Cardiac muscle cell (in vitro differentiated cells and primary cell): ENCODE measurements at places on chromosomes 3 and 15.

DNA sequence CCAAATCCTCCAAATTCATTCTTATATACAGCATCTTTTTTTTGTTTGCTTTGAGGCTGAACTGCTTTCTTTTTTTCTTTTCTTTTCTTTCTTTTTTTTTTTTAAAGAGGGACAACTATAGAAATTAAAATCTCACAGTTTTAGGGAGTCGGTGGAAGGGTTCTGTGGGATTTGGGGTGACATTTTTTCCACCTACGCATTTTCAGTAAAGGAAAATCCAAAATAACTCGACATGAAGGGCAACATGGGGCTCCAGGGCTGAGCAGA, 3.0 kb upstream of the FEZF2 start:
- H3K4me3 ChIP-seq: no peak overlapping the region
- peaks cover 100% of the 10 kb centered on the region for H3K27me3 ChIP-seq
- DNase-seq: no peak
- no peak overlapping the region for H3K27ac ChIP-seq
- H3K36me3 ChIP-seq: no peaks in the 10 kb centered on the region
- H3K4me1 ChIP-seq: no peaks in the 10 kb centered on the region

DNA sequence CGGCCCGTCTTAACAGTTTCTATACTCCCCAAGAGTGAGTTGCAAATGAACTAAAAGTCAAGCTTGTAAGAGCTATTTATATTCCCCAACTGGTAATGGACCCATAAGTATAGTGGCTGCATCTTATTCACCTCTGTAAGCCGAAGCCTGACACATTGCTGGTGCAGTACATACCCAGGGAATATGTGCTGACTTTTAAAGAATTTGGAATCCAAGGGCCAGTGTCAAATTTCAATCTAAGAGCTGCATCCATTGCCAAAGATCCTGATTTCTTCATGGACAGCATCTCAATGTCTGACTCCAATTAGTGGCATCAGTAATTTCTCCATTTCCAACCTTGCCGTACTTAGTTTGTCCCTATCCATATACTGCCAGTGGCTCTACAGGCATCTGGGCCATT, 42.0 kb downstream of the FRMD4B start:
- no peak overlapping the region for H3K4me3 ChIP-seq
- H3K4me1 ChIP-seq: no peaks in the 10 kb centered on the region
- no peaks in the 10 kb centered on the region for H3K36me3 ChIP-seq
- DNase-seq: no peak
- no peaks in the 10 kb centered on the region for H3K27me3 ChIP-seq
- H3K27ac ChIP-seq: no peak overlapping the region

DNA sequence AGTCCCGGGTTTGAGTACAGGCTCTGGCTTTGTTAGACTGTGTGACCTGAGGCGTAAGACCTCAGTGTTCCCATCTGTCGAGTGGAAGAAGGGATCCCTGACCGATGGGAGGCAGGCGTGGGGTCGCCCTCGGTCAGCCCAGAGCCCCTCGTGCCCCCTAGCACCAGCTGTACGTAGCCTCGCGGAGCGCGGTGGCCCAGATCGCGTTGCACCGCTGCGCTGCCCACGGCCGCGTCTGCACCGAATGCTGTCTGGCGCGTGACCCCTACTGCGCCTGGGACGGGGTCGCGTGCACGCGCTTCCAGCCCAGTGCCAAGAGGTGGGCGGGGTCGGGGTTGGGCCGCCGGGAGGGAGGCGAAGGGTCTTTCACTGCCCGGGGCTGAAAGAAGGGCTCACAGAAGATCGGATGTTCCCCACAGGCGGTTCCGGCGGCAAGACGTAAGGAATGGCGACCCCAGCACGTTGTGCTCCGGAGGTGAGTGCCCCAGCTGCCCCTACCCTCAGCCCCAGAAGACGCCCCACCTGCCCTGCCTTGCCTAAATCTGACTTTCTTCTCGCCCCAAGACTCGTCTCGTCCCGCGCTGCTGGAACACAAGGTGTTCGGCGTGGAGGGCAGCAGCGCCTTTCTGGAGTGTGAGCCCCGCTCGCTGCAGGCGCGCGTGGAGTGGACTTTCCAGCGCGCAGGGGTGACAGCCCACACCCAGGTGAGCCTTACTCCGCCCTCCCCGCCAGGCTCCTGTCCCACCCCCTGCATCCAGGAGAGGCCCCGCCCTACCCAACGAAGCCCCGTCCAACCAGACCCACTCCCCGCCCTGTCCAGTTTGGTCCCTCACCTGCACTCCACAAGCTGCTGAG, 3.5 kb upstream of the LSMEM2 start:
- H3K27ac ChIP-seq: no peak overlapping the region
- H3K27me3 ChIP-seq: peaks cover 35% of the 10 kb centered on the region
- H3K36me3 ChIP-seq: no peaks in the 10 kb centered on the region
- H3K4me1 ChIP-seq: peaks cover 14% of the 10 kb centered on the region
- peak overlapping the region; percentile 14 for H3K4me3 ChIP-seq

DNA sequence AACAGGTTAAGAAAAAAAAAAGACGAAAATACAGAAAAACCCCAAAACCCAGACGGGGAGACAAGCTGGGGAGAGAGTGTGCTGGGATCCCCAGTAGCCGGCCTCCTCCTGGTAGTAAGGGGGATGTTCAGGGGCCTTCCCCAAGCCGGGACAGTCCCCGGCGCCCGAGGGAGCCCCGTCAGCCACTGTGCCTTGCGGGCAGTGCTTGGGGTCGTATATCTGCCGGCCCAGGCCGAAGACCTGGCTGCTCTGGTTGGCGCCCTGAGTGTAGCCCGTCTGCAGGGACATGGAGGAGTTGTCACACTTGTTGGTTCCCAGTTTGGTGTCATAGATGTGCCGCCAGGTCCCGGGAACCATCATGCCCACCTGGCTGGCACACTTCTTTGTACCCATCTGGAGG, 287.2 kb upstream of the GADL1 start:
- H3K27ac ChIP-seq: no peak overlapping the region
- H3K27me3 ChIP-seq: no peaks in the 10 kb centered on the region
- no peak for DNase-seq
- H3K36me3 ChIP-seq: no peaks in the 10 kb centered on the region
- H3K4me1 ChIP-seq: no peaks in the 10 kb centered on the region
